Activated CD8-positive, alpha-beta memory T cell treated with anti-CD3 and anti-CD28 coated beads for 1 hour (primary cell): ENCODE measurements at places on chromosomes 3 and 15.

DNA sequence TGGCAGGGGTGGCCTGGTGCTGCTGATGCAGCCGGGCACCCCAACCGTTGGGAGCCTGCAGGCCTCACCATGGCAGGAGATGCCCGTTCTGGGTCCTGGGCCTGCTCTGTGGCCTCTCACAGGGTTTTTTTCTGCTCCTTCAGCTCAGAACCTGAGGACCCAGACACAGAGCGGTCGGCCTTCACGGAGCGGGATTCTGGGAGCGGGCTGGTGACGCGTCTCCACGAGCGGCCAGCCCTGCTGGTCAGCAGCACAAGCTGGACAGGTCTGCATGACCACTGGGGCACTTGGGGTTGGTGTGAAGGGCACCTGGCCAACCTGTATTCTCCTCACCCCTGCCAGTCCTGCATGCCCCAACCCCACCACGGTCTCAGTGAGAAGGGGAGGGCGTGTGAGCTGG is 10.3 kb downstream of the ALG1L2 start:
- DNase-seq = no peak

DNA sequence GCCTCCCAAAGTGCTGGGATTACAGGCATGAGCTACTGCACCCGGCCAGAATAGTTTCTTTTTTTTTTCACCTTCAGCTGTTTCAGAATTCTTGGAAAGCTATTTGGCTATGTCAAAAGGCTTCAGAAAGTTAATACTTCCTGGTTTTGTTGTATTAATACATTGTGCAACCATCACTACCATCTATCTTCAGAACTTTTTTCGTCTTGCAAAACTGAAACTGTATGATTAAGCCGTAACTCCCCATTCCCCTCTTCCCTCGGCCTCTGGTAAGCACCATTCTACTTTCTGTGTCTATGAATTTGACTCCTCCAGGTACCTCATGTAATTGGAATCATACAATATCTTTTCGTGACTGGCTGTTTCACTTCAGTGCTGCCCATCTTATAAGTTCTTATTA is 5.2 kb upstream of the NOX5 start:
- no peak for DNase-seq

GRCh38 chr3:42376344-42376798 is 34.0 kb downstream of the LYZL4 start:
- no peak for DNase-seq

DNA sequence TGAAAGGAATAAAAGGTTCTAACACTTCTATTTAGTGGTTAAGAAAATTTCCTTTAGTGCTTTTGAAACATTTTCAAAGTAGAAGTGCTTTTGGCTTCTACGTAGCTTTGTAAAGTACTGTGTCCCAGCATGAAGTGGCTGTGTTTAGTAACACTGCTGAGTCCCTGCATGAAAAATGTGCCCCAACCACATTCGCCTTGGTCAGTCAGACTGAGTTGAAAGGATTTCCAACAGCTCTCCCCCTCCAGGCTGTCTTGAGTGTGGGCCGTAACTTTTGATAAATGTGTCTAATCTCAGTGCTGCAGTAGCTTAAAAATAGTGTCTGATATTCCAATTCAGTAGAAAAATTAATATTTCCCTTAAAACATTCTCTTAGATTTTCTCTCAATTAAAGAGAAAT is 115.0 kb downstream of the NR1D2 start:
- no peak for DNase-seq
